ENCODE measurements at places on chromosomes 1 and 21.

- no peak for DNase-seq
Observed at GRCh38 chr1:153228491-153228890, 11.1 kb downstream of the PRR9 start.

DNA sequence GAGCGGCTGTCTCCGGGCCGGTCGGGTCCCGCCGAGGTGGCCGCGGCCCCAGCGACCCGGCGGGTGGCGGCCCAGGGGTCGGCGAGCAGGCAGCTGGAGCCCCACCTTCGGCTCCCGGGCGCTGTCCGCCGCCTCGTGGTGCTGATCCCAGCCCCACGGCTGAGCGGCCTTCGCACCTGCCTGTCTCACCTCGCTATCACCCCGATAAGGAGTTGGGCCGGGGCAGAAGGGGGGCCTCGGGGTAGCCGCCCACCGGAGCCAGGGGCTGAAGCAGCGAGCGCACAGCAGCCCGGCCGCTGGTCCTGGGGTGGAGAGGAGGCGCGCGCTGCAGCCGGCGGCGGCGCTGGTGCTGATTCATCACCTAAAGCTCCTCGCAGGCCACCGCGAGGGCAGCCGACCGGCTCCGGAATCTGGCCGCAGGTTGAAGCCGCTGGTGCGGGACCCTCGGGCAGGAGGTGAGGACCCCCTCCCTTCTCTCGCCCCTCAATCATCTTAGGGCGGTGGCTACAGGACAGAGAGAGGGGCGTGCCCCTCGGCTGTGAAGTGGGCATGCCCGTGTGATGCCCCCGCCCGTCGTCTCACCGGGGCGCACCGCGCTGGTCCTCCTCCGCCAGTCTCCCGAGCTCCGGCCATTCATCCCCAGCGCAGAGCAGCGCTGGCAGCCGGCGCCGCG is 575 bp downstream of the TRIM67 start:
- DNase-seq = no peak

GRCh38 chr1:166999500-167000055 is 10.5 kb downstream of the MAEL start:
- DNase-seq = no peak

- DNase-seq = no peak
Observed at GRCh38 chr1:228006034-228006785, 588 bp upstream of the WNT3A start.

DNA sequence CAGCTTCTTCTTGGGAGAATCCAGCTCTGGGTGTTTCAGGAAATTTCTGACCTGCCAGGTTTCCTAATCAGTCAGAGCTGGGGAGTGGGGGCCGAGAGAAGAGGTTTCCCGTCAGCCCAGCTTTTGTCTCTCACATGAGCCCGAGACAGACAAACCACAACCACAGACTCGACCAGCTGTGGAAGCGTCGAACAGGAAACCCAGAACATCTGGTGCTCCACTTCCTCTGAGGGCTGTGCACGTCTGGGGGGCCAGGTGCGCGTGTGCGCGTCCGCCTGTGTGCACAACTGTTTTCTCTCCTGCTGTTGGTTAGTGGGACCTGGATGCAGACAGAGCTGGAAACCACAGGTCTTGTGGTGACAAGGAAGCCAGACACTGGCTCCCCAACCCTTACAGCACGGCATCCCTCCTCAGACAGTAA is 113.0 kb upstream of the SLC25A33 start:
- peak; percentile 90 for DNase-seq

DNA sequence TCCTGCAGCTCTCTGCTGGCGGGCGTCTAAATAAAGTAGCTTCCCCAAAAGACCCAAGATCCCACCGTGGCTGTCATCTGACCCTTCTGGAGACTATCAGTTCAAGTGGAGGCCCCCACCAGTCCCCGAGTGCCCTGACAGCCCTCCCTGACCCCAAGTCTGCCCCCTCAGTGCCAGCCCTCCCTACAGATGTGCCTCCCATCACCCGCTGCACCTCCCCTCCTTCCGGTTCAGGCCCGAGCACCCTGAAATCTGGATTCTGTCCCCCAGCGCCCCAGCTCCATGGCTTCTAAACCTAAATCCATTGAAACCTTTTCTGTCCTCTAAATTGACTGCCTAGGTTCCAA is 595 bp downstream of the IL10RB start:
- peak; percentile 37 for DNase-seq

DNA sequence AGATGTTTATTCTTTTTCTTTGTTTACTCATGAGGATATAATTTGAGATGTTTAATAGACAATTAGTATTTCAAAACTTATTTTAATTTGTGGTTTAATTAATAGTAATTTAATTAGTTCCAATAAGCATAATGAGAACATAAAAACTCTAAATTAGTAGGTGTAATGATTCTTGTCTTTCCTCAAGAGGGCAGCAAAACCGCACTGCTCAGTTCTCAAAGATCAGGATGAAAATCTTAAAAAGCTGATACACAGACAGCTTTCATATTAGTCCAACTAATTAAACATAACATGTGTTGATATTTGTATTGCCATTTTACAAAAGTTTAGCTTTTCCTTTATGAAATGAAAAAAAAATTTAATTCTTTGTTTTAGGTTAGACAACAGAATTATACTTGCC is 106.7 kb upstream of the C21orf91 start:
- no peak for DNase-seq

DNA sequence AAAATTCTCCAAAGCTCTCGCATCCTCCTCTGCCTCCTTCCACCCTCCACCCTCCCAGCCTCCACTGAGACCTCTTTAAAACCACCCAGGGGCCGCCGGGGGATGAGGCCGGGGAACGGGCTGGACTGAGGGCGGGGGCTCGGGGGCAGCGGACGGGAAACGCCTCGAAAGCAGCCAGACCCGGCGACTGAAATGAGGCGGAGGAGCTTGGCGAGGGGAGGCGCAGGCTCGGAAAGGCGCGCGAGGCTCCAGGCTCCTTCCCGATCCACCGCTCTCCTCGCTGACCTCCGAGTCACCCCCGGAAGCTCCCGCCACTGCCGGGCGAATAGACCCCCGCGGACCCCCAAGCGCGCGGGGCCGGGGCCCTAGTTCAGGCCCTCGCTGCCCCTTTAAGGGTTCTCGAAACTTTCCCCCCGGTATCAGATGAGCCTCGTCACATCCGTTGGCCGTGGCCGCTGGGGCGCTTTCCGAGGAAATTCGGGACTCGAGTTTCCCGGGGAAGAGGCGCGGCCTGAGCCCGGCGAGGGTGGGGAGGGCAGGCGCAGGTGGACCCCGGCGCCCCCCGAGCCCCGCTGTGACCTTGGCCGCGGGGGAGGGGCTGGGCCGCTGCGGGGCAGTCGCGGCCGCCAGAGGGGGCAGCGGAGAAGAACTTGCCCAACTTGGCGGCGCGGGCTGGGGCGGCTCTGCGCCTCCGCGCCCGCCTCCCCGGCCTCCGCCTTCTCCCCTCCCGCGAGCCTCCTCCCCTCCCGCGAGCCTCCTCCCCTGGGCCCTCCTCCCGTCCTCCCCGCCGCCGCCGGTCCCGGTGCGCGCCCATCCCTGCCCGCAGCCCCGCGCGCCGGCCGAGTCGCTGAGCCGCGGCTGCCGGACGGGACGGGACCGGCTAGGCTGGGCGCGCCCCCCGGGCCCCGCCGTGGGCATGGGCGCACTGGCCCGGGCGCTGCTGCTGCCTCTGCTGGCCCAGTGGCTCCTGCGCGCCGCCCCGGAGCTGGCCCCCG is at the start of gene BACE2:
TSS of gene BACE2 (plus strand) at position 813 of the 995 bp plus-strand sequence. CDS start at position 917, 104 bp downstream.
- peak; percentile 53 for DNase-seq

GRCh38 chr1:173861731-173862145 is 6.1 kb downstream of the GAS5 start:
- DNase-seq = no peak

DNA sequence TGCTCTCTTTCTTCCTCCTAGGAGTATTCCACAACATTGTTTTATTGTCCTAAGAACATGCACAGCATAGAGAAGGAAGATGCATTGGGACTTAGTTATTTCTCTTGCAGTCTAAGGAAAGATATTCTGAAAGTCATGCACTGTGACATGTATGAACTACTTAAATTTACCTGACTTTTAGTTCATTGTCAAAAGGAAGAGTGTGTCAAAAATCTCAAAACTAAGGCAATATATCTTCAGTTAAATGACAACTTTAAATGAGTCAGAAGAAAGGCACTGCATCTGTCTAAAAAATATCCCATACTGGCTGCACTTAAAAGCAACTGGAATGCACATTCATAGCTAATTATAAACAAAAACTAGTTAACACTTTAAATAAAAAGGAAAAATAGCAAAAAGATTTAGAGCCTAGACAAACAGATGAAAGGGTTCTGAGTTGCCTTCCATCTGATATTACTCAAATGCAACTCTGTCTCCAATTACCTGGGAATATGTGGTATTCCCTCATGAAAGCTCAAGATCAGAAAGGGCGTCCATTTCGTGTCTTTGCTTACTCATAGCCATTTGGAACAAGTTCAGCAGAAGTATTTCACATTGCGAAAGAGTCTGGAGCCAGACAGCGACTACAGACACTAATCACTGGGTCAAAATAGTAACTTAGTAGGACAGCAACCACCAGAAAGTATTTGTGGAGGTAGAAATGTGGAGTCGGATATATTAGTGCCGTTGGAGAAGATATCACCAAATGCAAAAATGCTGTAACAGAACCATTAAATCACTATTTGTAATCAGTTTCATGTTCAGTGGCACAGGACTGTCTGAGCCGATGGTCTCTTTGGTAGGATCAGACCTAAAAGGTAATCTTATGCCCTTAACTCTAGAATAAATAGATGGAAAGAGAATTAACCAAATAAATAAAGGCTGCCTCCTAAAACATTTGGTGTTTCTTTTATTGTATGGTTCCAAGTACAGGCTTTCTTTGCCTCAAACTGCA is 225.7 kb downstream of the GREM2 start:
- no peak for DNase-seq

- no peak for DNase-seq
Observed at GRCh38 chr1:71081697-71082080, 854 bp upstream of the ZRANB2 start.

GRCh38 chr1:183892351-183892793 is 87.5 kb downstream of the RGL1 start:
- DNase-seq = no peak

DNA sequence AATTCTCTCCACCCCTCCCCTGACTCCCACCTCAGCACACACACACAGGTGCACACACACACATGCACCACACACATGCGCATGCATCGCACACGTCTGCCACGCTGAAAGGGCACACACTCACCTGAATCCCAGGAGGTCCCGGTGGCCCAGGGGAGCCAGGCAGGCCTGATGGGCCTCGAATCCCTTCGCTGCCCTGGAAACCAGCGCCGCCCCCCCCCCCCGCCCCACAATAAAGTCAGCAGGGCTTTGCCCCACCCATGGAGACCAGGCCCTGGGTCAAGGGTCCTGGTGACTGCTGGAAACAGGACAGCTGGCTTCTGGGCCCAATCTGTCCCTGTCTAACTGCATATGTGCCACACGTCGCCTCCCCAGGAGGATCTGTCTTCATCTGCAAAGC is 17.8 kb upstream of the PEF1 start:
- no peak for DNase-seq

GRCh38 chr21:17387030-17387617 is 125.7 kb upstream of the CXADR start:
- DNase-seq = no peak

- DNase-seq = peak; percentile 89
Observed at GRCh38 chr1:155324037-155324716, 3.5 kb downstream of the RUSC1 start.

- no peak for DNase-seq
Observed at GRCh38 chr1:208542309-208542708, 298.1 kb upstream of the PLXNA2 start.

DNA sequence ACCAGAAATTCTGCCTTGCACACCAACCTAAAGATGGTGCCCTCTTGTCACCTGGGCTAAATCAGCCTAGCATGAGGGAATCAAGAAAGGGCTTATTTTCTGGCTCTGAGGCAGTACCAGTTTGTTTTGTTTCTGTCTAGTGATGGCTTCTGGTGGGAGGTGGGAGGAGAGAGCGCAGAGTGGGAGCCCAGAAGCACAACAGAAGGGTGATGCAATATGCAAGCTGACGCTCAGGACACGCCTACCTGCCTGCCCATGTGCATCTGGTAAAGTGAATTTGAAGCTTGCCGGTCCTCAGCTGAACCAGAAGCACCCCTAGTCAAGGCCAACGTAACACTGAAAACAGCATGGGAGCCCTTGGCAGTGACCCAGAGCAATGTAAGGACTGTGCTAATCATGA is 138.4 kb upstream of the TIAM1 start:
- DNase-seq = no peak

DNA sequence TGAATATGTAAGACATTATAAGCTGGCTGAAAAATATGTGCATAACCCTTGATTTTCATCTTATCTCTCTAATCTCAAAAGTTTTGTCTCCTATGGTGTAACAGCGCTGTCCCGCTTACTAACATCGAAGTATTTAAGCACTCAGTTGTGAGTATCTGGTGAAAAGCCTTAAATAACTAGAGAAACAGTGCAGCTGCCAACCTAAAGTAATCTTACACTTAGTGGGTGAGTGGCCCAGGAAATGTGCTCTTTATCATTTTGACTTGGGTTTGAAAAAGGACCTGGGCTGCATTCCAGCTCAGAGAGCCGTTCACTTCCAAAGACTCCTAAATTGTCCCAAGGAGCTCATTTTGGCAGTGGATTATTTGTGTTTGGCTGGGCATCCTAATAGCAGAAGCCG is 225.9 kb downstream of the SPATA17 start:
- no peak for DNase-seq

- DNase-seq = no peak
Observed at GRCh38 chr1:117623698-117624097, 17.9 kb downstream of the TENT5C start.
